RPMI7951 (cell line): ENCODE measurements at places on chromosomes 4 and X. TPM values are rescaled to one million over a fixed set of nuclear protein-coding genes. Genes with fewer than 3 reads are reported as not detected.
A peak's percentile ranks its signal among the peaks of the same experiment; 100 is the strongest.

CSAG1 gene
- total RNA-seq, result 32.1 and 33.2 TPM in 2 replicates

SPANXN3 gene
- total RNA-seq, result not detected in 2 replicates

MRFAP1L1 gene
- total RNA-seq, result 53.2 and 61.4 TPM in 2 replicates

USP27X gene
- 1.4 and 1.8 TPM in 2 replicates for total RNA-seq

CXCL8 gene
- 66.9 and 79.5 TPM in 2 replicates for total RNA-seq

DUSP21 gene
- total RNA-seq, result not detected in 2 replicates

VGLL1 gene
- not detected in 2 replicates for total RNA-seq

ZFP42 gene
- total RNA-seq, result 0.24 TPM in 1 of 2 replicates, not detected in the other

PDLIM3 gene
- total RNA-seq, result 13.6 and 21.7 TPM in 2 replicates

ERVMER34-1 gene
- total RNA-seq, result 0.12 and 0.39 TPM in 2 replicates

F8 gene
- 0.98 and 1.9 TPM in 2 replicates for total RNA-seq

PDCL2 gene
- not detected in 2 replicates for total RNA-seq

SPANXA2 gene
- 16.3 and 75.6 TPM in 2 replicates for total RNA-seq

GRCh38 chrX:55213381-55213780 lies 6.8 kb upstream of the PAGE5 start:
- DNase-seq, result no peak

- no peak for DNase-seq
Measured at GRCh38 chr4:186717556-186717955, 6.1 kb downstream of the FAT1 start.

GRCh38 chr4:145503486-145504072 lies 21.9 kb downstream of the SMAD1 start:
- no peak for DNase-seq

DNA sequence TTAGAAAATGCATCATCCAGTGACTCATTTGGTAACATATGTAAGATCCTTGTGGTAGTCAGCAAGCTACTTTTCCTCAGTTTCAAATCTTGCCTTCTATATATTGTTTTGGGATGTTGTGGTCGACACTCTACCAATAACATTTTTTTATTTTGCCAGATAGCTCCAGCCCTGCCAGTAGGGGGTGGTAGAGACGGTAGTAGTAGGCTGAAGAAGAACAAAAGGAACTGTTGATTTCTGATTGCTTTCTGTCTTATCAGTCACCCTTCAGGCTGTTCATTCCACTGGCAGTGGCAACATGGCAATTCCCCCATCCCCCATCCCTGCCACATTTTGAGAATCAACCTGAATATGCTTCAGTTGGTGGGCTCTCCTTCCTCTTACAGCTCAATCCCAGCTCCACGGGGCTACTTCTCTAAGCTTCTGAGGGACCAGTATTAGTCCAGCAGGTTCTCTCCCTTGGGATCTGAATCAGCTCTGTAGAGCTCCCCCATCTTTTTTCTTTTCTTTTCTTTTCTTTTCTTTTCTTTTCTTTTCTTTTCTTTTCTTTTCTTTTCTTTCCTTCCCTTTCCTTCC lies 171.5 kb upstream of the VEGFC start:
- peak; percentile 69 for DNase-seq

- no peak for DNase-seq
Measured at GRCh38 chr4:25818876-25819275, 43.9 kb downstream of the SEL1L3 start.

DNA sequence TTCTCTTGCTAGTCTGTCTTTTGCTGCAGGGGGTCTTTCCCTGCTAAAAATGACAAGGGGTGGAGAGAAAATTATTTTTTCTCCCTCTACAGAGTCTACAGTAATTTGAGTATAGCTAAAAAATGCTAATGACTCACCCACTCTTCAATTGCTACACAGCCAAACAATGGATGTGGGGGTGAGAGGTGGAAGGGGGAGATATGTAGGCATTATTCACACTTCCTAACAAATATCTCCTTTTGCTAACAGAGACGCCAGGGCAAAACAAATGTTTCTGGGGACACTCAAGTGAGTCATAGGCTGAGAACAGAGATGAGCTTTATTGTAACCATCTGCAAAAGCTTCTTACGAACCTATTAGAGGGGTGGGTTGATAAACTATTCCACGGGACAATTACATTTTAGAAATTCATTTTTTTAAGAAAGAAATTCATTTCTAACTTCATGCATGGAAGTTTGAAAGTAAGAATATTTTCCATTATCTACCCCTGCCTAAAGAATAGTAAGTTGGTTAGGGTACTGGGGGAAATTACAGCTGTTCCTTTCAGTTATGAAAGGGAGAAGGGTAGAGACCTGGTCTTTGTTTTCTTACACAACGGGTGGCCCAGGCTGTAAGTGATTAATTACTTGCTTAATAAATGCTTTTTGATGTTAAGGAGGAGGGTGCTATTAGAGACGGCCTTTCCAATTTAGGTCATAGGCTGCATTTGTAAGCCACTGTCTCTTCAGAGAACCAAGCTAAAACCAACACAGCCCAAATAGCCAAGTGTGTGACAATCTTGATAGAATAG lies 12.8 kb downstream of the SCD5 start:
- peak; percentile 79 for DNase-seq

DNA sequence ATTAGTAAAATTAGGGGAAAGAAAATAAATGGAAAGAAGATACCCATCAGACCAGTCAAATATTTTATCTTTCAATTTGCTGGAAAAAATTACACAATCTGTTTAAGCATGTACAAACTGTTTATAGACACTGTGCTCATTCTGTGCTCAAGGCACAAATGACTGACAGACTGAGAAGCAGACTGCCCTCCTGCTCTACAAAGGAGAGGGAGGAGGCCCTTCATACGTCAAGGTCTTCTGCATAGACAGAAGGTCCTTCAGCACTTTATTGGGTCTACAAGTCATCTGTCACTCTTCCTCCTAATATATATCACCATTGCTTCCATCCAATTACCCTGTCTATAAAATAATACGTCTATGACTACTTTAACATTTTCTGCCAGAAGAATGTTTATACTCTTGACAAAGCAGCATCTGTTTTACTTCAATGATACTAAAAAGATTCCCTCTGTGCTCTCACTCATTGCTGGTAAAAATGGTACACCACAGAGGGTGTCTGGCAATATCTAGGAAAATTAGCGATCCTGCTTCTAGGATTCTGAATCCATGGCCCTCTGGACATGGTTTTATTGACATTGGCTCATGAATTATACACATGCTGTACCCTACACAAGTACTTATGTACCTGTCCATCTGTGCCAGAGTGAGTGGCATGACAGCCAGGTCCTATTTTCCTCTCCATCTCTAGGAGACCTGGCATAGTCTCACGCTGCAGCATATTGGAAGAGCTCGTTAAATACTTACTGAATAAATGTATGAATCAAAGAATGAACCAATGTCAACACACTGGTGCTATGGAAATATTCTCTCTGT lies 11.3 kb downstream of the SLC10A6 start:
- DNase-seq, result no peak

GRCh38 chrX:53284684-53285447 lies 3.5 kb upstream of the IQSEC2 start:
- peak; percentile 57 for DNase-seq

DNA sequence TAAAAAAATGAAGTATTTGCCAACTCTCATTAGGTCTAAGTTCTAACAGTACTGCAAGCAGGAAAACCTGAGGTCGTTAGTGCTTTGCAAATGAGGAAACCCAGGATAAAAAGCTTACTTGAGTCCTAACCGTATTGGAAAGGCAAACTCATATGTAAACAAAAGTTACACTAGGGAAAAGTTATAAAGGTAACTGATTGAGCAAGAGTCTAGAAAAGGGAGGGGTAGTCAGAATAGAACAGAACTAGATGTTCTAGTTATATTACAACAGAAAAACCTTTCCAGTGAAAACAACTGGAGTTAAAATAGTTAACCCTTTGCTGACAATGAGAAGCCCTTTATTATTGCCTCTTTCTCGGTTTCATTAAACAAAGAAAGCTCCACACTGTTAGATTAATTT lies 66.4 kb upstream of the MAOA start:
- no peak for DNase-seq

DNA sequence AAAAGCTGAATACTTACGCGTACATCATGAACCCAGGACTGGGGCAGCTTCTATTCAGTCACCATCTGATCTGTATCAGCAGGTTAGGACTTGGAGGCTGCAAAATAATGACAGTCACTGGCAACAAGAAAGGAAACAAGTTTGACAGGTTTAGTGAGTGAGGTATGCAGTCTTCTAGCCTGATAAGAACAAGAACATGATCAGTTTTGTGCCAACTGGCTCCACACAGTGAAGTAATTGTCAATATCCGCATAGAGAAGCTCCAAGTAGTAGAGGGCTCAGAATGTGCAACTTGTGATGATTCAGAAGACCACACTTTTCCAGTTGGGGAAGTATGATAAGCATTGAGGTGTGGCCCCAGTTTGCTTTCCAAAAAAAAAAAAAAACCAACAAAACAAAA lies at the start of gene TMPRSS11F:
Gene TMPRSS11F, minus strand, starts transcription at position 77 of the 400 bp plus-strand sequence. Its CDS starts 49 bp downstream, at position 28.
- DNase-seq, result no peak

- DNase-seq, result no peak
Measured at GRCh38 chr4:83009529-83009928, 1.1 kb downstream of the LIN54 start.

- DNase-seq, result no peak
Measured at GRCh38 chr4:113636438-113636818, 125.1 kb downstream of the CAMK2D start.

GRCh38 chr4:22099896-22100295 lies 151.3 kb upstream of the KCNIP4 start:
- peak; percentile 13 for DNase-seq

- no peak for DNase-seq
Measured at GRCh38 chr4:144442713-144443112, 203.2 kb upstream of the HHIP start.

DNA sequence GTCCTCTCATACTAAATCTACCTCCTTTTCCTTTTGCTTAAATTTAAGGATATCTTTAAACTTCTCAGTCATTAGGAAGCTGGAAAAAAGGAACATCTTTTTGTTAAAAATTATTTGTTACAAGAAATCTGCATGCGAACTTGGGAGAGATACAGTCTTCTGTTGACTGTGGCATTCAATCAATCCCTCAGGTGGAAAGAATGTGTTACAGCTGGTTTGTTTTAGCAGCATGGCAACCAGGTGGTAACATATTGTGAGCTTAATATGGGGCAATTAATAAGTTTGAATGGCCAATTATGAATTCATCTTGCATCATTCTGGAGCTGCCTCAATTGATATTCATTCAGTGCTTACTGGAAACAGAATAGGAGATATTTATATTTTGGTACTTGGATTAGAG lies 135.0 kb downstream of the GC start:
- no peak for DNase-seq

- no peak for DNase-seq
Measured at GRCh38 chr4:53522334-53522733, 69.0 kb downstream of the LNX1 start.

- no peak for DNase-seq
Measured at GRCh38 chr4:105116616-105117319, 29.9 kb upstream of the TET2 start.

- DNase-seq, result no peak
Measured at GRCh38 chr4:77178560-77178959, 21.6 kb downstream of the CCNG2 start.

DNA sequence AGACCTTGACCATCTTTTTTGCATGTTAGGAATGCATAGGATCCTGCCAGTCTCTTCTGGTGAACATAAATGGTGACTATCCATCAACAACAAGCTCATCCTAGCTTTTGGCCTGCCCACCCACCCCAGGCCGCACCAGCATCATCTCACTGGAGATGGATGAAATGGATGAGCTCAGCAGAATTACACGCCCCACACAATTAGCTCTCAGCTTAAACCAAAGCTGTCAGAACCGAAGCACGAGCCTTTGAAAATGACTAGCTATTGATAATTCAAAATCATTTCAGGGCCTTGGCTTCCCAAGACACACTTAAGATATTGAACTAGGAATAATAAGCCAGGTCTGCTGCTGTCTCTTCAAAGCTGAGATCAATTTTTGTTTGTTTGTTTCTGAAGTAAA lies 62.5 kb upstream of the MND1 start:
- DNase-seq, result no peak

DNA sequence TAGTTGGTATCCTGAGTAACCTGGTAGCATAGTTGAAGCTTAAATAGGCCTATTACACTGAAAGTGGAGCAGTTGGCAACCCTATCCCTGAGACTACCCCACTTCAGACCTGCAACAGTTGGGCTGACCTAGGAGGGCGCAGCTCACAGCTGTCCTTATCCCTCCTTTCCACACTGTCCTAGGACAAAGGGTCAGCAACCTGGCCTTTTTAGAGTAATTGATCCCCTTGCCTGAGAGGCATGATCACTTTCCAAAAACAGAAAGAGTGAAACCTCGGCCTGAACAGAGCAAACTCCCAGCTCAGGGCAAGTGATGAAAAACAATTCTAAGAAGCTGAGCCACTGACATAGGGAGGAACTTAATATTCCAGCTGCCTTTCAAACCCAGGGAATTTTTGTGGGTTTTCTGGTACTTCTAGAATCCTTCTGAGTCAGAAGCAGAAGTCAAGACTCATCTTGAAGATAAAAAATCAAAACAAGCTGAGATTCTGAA lies 94.9 kb upstream of the MYOZ2 start:
- DNase-seq, result peak; percentile 64

DNA sequence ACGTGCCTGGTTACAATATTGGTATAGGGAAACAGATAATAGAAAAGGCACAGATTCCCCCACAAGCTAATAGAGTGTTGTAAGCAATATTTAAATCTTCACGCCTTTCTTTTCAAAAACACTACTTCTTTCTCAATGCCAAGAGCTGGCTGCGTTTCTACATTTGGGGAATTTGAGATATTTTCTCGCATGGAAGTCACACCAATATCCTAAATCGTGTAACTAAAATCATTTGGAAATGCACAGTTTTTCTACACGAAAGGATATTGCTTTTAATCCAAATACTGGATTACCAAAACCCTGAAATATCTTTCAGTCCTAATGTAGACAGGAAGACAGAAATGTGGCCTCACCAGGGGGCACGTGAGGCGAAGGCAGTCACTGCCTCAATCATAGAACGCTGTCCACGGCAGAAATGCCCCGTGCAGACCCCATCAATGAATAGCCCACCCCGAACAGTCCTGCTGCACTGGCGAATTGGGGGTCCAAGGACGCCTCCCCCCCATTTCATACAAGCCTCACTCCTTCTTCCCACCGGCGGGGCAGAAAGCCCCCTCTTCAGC lies 106.6 kb downstream of the NSUN7 start:
- no peak for DNase-seq

DNA sequence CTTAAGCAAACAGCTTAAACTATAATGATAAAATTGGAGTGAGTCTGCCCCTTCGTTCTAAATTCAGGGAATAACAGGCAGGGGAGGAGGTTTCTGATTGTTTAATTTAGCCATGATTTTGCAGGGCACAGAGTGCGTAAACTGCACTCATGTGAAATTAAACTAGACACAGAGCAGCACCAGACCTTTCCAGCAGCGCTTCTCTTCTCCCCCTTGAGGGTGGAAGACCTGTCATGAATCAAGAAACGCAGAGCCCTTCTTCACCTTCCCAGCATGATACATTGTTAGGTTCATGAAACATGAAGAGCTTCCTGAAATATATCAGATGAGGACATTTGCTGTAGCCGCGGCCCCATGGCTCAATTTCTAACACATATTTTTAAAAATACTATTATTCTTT lies 63.1 kb downstream of the FAM114A1 start:
- DNase-seq, result no peak
